ENCODE measurements at places on chromosomes 12 and 14.

DNA sequence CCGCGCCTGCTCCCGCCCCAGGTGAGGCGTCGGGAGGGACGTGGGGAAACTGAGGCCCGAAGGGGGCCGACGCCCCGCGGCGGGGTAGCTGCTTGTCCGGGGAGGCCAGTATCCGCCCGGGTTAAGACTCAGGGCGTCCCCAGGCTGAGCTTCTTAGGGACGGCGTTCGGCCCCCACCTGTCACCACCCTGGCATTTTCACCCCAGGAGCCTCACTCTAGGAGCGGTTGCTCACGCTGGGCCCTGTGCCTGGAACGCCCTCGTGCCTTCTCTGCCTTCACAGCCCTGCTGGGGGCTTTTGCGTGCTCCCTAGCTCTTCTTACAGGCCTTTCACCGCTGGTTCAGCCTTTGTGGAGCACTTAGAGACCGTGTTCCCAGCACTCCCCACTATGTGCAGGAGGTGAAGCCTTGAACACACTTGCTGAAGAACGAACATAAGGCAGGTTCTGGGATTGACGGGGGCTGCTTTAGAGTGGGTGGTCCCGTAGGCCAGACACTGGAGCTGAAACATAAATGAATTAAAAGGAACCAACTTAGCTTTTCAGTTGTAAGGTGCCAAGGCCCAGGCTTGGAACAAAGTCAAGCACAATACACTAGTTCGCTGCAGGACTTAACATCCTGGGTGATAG, 601 bp downstream of the ZNF839 start:
- DNase-seq, result no peak

GRCh38 chr14:105974902-105975301, 448.5 kb downstream of the TMEM121 start:
- no peak for DNase-seq

DNA sequence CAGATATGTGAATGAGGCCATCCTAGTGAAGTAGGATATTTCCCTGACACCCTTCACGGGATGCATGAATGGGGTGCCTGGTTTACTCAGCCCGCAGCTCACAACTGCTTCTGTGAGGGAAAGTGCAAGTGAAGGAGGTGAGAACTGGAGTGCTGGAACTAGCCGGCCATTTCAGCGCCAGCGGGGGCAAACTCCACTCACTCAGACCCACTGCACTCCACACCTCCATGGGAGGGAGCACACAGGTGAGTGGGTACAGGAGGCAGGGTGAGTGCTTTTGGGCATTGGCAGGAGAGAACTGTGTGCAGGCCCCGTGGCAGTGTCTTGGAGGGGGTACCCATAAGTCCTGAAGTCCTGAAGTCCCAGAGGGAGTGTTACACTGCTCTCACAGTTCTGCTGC, 1008.4 kb downstream of the SLC6A15 start:
- DNase-seq, result no peak

DNA sequence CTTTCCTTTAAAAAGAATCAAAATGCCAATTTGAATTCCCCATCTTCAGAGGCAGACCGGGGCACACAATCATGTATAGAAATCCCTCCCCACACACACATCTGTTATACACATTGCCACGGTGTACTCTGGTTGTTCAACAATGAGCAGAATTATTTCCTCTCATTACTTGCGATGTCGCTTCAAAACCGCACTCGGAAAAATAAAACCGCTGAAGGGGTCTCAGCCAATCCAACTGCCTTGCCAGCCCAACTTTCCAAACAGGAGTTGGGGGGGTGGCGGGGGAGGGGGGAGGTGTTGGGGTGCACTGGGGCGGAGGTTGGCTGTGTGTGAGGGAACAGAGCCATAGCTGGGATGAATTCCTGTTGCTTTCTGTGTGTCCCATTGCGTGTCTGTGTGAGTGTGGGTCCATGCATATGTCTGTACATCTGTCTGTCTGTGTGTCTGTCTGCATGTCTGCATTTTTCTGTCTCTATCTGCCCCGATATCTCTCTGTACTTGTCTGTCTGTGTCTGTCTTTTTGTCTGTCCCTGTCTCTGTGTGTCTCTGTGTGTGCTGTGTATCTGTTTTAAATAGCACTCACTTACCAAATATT, 163.6 kb upstream of the TBX3 start:
- no peak for DNase-seq

DNA sequence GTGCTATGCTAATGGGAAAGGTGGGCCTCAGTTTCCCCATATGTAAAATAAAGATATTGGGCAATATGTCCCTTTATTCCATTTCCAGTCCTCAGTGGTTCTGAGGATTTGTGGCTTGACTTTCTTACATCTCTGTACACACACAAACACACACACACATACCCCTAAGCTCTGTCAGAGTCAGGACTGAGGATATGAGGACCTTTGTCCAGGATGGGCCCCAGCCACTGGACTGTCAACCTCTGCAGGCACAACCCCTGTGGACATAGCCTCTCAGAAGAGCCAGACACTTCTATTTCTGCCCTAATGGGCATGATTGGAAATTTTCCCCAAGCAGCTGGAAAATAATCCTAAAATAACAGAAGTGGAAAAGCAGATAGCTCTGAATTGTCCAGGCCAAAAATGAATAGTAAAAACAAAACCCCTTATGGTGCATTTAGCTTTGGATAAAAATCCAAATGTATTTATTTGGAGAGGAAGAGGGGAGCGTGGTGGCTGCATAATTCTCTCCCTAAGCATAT, 50.2 kb downstream of the RIN3 start:
- DNase-seq, result no peak

DNA sequence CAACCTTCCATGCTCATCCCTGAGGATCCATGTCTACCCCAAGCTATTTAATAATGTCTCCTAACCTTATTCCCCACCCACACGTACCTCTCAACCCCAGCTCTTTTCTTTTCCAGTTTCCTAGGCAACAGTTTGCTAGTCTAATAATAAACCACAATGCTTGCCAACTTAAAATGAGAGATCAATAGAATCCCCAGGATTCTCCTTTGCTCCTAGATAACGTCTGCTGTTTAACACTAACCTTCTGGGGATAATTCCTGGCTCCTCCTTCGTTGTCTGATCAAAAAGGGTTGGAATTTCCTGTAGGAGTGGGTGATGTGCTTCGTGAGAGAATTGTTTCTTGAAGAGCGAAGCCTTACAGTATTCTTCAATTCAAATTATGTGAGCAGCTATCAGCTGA, 42.2 kb upstream of the DBX2 start:
- DNase-seq, result no peak

- no peak for DNase-seq
Observed at GRCh38 chr14:22478670-22479069, 110.4 kb downstream of the DAD1 start.

GRCh38 chr12:129530984-129531383, 372.8 kb downstream of the TMEM132D start:
- DNase-seq, result no peak

- no peak for DNase-seq
Observed at GRCh38 chr14:42428996-42429395, 822.3 kb downstream of the LRFN5 start.

GRCh38 chr14:67900231-67900630, 80.7 kb downstream of the RAD51B start:
- no peak for DNase-seq

DNA sequence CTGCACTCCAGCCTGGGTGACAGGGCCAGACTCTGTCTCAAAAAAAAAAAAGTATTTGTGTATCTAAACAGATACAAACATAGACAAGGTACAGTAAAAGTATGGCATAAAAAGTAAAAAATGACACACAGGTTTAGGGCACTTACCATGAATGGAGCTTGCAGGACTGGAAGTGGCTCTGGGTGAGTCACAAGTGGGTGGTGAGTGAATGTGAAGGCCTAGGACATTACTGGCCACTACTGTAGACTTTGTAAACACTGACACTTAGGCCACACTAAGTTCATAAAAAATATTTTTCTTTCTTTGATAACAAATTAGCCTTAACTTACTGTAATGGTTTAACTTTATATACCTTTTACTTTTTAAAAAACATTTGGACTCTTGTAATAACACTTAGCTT, 38.0 kb upstream of the EIF5 start:
- DNase-seq, result no peak

GRCh38 chr12:110074089-110074488, 25.8 kb upstream of the C12orf76 start:
- DNase-seq, result no peak

Data from NCI-H2029 (cell line).